CD4-positive, alpha-beta T cell treated with Interleukin-2 at 100 ng/mL for 4 hours (primary cell): ENCODE measurements at places on chromosomes 3 and 15.

DNA sequence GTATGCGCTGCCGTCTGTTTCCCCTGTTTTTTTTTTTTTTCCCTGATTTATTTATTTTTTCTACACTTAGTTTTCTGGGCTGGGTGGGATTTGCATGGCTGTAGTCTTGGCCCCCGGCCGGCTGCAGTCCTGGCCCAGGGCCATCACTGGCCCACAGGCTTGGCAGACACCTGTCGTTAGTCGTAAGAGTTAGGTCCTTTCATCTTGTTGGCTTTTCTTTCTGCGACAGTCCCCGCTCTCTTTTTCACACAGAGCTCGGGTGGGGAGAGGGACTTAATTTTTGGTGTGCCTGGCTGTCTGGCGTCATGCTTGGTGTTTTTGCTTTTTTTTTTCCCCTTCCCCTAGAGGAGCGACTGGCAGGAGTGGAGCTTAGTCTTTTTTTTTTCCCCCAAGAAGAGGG is 183.4 kb downstream of the KLF13 start:
- DNase-seq, result no peak

DNA sequence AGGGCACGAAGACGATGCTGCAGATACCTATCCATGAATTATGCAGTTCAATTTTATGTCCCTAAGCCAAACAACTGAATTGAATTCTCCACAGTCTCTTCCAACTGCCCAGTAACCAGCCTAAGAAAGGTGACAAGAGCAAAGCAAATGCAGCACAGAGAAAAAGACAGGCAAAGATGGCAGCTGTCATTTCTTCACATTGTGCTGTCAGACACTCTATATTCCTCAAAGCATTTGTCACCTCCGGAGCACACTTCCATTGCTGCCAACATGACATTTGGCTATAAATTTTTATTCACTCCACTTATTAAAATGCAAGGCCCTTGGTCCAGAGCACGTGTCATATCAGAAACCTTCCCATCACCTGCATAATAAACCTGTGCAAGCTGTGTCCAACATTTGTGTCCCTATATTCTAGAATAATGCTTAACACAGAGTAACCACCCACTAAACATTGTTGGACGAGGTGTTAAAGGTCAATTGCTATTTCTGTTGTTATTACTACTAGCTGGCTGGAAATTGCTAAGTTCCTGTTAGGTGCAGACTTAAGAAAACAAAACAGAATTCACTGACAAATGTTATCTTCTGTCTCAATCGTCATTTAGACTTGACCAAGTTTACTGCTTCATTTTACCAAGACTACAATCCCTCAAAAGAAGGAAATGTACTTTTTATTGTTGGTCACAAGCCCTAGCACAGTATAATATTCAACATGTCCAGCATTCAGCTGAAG is 89.7 kb downstream of the MAGI1 start:
- no peak for DNase-seq

DNA sequence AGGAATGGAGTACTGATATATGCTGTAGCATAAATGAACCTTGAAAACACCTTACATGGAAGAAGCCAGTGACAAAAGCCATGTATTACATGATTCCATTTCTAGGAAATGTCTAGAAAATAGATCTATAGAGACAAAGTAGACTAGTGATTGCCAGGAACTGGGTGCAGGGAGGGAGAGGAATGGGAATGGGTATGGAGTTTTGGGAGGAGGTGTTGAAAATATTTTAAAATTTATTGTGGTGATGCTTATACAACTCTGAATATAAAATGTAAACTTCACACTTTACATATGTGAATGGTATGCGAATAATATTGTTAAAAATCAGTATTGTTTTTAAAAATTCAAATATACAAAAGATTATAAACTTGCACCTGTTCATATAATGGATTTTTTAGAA is 22.5 kb downstream of the ATP1B3 start:
- DNase-seq, result no peak

DNA sequence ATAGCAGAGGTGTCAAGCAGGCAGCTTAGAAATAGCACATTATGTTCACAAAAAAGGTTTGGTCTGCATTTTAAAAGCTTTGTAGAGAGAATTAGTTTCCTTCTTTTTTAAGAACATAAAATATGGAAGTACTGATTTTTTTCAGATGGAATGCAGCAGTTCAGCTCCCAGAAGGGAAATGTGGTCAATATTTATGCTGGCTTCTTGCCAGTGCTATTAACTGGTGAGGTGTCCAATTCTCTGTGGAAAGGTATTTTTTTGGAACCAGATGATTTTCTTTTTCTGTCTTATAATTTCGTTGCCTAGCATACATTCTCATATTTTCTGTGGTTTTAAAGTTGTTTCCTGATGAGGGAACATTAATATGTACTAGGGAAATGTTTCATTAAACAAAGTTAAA is 211.4 kb upstream of the ZNF385D start:
- DNase-seq, result no peak

- no peak for DNase-seq
Measured at GRCh38 chr3:194250098-194251002, 100.8 kb downstream of the CPN2 start.

DNA sequence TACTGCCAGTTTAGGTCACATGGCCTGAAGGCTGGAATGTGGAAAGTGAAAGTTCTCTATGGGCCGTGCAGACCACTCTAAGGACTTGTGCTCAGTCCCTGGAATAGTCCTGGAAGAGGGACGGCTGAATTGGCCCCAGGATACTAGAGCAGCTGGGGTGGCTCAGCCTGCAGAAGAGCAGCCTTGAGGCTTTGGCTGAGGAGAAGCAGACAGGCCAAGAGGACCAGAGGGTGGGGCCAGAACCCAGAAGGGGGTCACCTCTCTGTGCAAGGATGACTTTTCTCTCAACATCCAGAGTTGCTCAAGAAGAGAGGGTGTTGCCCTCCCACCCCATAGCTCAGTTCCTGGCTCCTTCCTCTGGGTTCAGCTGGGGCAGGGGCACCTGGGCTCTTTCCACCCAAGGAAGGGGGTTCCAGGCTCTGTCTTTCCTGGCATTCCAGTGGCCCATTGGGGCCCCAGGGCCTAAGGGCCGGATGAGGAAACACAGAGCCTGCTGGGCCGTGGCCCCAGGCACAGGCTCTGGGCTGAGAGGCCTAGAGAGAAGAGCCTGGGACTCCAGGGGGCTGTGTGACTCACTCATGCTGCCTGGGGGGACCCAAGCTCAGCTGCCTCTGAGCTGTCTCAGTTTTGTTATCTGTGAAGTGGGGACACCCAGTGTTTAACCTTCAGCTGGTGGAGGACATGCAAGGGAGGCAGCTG is 8.5 kb upstream of the FBLN2 start:
- DNase-seq, result no peak

DNA sequence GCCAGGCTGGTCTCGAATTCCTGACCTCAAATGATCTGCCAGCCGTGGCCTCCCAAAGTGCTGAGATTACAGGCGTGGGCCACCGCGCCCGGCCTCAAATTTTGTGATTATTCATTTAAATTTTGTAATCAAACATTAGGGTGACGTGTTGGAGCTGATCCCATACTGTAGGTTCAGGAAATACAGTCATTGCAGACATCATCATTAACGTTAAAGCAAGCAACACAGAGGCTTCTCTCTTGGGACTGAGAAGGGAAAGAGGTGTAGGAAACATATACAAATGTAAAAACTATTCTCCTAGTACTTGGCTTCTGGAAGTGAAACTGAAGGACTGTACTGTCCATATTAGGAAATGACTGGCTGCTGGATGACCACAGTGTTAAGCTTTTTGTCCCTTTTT is 11.1 kb upstream of the ARID3B start:
- DNase-seq, result no peak

GRCh38 chr15:86076468-86076867 is 3.2 kb upstream of the AGBL1 start:
- no peak for DNase-seq

- DNase-seq, result no peak
Measured at GRCh38 chr3:193674714-193675113, 81.7 kb downstream of the OPA1 start.
